ENCODE measurements at places on chromosomes 6 and 20.

GRCh38 chr6:17497535-17498095 lies 102.5 kb upstream of the FAM8A1 start:
- no peak for DNase-seq

- no peak for DNase-seq
These were observed 97.7 kb upstream of the SGK1 start for GRCh38 chr6:134415656-134416055.

- no peak for DNase-seq
These were observed 7.4 kb downstream of the C6orf120 start for GRCh38 chr6:169709293-169709692.

DNA sequence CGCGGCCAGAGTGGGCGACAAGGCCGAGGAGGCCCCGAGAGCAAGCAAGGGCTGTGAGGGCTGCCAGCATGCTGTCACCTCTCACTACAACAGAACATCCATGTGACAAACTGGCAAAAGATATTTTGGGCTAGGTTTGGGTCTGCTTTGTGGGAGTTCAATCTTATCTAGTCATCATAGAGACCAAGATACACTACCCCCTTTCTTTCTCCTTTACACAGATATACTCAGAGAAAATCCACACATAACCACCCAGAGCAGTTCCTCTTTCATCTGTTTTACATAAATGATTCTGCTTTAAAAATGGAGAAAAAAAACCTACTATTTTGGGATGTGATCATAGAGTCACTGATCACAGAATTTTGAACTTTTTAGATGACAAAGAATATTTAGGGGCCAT lies 16.8 kb downstream of the SOX4 start:
- DNase-seq: no peak

- no peak for DNase-seq
These were observed 1.8 kb upstream of the WRNIP1 start for GRCh38 chr6:2763345-2763841.

Measured in activated CD4-positive, CD25-positive, alpha-beta regulatory T cell (primary cell).